H1 (cell line): ENCODE measurements at places on chromosomes 5 and 9. TPM values are rescaled to one million over a fixed set of nuclear protein-coding genes. Genes with fewer than 3 reads are reported as not detected.

The GABRA6 gene
- polyA plus RNA-seq: not detected in 2 replicates

The TAF1L gene
- polyA plus RNA-seq: 0.02 TPM in 1 of 2 replicates, not detected in the other

The NR5A1 gene
- 0.29 and 0.74 TPM in 2 replicates for polyA plus RNA-seq

The IL33 gene
- not detected in 2 replicates for polyA plus RNA-seq

The PBX3 gene
- polyA plus RNA-seq: 13.7 and 22.7 TPM in 2 replicates

The AQP3 gene
- polyA plus RNA-seq: 6.4 and 7.6 TPM in 2 replicates

The DNAJC25 gene
- polyA plus RNA-seq: 2.5 and 2.7 TPM in 2 replicates

The C5orf63 gene
- polyA plus RNA-seq: 0.71 and 0.78 TPM in 2 replicates

The MAST4 gene
- 1.5 and 2.1 TPM in 2 replicates for polyA plus RNA-seq

The SPINK13 gene
- not detected in 2 replicates for polyA plus RNA-seq

The CCDC69 gene
- polyA plus RNA-seq: 6.4 and 8.4 TPM in 2 replicates

The PTTG1 gene
- polyA plus RNA-seq: 332 and 478 TPM in 2 replicates

The PCDH12 gene
- polyA plus RNA-seq: 0.05 and 0.06 TPM in 2 replicates

The LVRN gene
- polyA plus RNA-seq: 0.02 and 0.08 TPM in 2 replicates

The ZBTB26 gene
- 3.6 and 5.7 TPM in 2 replicates for polyA plus RNA-seq
